HFFc6 (cell line): ENCODE measurements at places on chromosomes 5 and 9. TPM values are rescaled to one million over a fixed set of nuclear protein-coding genes. Genes with fewer than 3 reads are reported as not detected.
A peak's percentile ranks its signal among the peaks of the same experiment; 100 is the strongest.

GRCh38 chr9:26856413-26857032 is 36.1 kb downstream of the CAAP1 start:
- H3K4me3 ChIP-seq, result no peak overlapping the region
- no peaks in the 10 kb centered on the region for H3K27me3 ChIP-seq
- H3K36me3 ChIP-seq, result peaks cover 5% of the 10 kb centered on the region; the same call in 1 of the 2 replicates
- no peaks in the 10 kb centered on the region for H3K4me1 ChIP-seq

GRCh38 chr9:69222970-69223369 is 48.9 kb downstream of the TJP2 start:
- H3K27me3 ChIP-seq, result no peaks in the 10 kb centered on the region
- peaks cover 19% of the 10 kb centered on the region for H3K4me1 ChIP-seq
- H3K4me3 ChIP-seq, result no peak overlapping the region
- H3K36me3 ChIP-seq, result peaks cover 10% of the 10 kb centered on the region; the same call in 1 of the 2 replicates
- no peak for DNase-seq
- 0 out of 2 replicates have a peak overlapping the region, but pooled peaks have one; percentile 18 for H3K27ac ChIP-seq

DNA sequence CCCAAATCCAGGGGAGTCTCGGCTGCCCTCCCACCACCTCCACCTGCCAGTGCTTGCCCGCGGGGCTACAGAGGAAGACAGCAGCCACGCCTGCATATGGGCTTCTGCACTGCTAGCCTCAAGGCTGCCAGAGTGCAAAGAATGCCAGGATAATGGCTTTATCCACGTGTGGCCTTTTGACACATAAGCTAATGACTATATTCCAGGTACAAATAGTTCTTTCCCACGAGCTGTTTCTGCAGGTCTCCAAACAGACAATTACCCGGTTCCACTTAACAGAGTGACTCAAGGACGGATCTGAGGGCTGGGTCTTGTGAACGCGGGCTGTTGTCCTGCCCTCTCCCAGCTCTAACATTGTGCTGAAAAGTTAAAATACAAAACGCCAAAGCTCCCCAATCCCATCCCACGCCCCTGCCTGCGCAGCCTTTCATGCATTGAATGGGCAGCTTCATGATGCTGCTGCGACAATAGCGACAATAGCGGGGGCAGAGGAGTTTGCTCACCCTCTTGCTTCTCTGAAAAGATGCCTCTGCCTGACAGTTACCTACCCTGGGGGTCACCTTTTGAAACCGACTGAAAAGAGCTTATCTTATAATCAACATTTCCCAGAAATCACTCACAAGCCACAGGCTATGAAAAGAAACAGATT is 39.1 kb upstream of the MSH3 start:
- peaks cover 6% of the 10 kb centered on the region for H3K4me1 ChIP-seq
- no peak for DNase-seq
- H3K36me3 ChIP-seq, result no peaks in the 10 kb centered on the region
- H3K4me3 ChIP-seq, result no peak overlapping the region
- H3K27me3 ChIP-seq, result peaks cover 1% of the 10 kb centered on the region; the same call in 1 of the 2 replicates
- no peak overlapping the region for H3K27ac ChIP-seq

- H3K27me3 ChIP-seq, result no peaks in the 10 kb centered on the region
- H3K36me3 ChIP-seq, result no peaks in the 10 kb centered on the region
- peak overlapping the region; percentile 92 for H3K27ac ChIP-seq
- no peak overlapping the region for H3K4me3 ChIP-seq
These were observed 254.1 kb upstream of the ACTBL2 start for GRCh38 chr5:57736716-57737115.

GRCh38 chr5:155049569-155050383 is 36.2 kb downstream of the KIF4B start:
- H3K36me3 ChIP-seq, result no peaks in the 10 kb centered on the region
- no peak overlapping the region for H3K27ac ChIP-seq

DNA sequence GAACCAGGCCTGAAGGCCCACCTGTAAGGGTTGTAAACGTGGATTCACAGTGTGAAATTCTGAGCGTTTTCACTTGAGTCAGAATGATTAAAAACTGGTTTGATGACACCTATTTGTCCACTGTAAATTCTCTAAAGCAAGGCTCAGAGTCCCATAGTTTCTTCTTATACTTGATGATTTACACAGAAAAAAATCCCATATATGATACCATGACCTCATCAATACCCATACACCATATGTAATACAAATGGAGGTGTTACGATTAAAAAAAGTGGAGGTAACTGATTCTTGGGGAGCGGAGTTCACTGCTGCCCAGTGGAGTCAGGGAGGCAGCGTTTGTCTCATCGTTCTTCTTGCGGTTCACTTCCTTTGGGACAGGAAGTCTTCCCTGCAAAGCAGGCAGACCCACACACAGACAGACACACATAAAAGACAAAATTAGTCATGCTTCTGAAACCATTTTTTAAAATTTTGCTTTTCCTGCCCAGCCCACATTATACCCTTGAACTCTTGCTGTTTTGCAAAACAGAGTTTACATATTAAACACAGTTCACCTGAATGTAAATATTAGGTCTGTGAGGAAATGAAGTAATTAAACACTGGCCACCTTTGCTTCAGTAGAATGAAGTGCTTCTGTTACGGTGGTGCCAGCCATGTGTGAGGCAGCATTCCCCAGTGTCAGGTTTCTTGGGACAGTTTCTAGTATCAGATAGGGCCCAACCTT is 26.2 kb downstream of the NREP start:
- peaks cover 45% of the 10 kb centered on the region for H3K36me3 ChIP-seq
- no peak overlapping the region for H3K4me3 ChIP-seq
- no peak overlapping the region for H3K27ac ChIP-seq
- H3K4me1 ChIP-seq, result peaks cover 36% of the 10 kb centered on the region

- H3K4me1 ChIP-seq, result no peaks in the 10 kb centered on the region
- no peak overlapping the region for H3K27ac ChIP-seq
- DNase-seq, result no peak
- no peaks in the 10 kb centered on the region for H3K36me3 ChIP-seq
These were observed 913.8 kb downstream of the TLE1 start for GRCh38 chr9:80775530-80775929.

IFNA21 gene
- not detected in 3 replicates for total RNA-seq

PCDHA1 gene
- 0.15 to 0.21 TPM (median 0.15 TPM) in 3 replicates for total RNA-seq

SPATA31D4 gene
- not detected in 3 replicates for total RNA-seq
